Caki2 (cell line): ENCODE measurements at places on chromosomes 3 and 15.

- no peak for DNase-seq
Measured at GRCh38 chr3:162865466-162865865, 1368.9 kb downstream of the OTOL1 start.

GRCh38 chr3:67106874-67107273, 108.8 kb downstream of the KBTBD8 start:
- no peak for DNase-seq

GRCh38 chr3:100533176-100533575, 40.8 kb downstream of the TMEM45A start:
- DNase-seq = no peak

GRCh38 chr3:129002573-129003569, 1.8 kb downstream of the EFCC1 start:
- no peak for DNase-seq

DNA sequence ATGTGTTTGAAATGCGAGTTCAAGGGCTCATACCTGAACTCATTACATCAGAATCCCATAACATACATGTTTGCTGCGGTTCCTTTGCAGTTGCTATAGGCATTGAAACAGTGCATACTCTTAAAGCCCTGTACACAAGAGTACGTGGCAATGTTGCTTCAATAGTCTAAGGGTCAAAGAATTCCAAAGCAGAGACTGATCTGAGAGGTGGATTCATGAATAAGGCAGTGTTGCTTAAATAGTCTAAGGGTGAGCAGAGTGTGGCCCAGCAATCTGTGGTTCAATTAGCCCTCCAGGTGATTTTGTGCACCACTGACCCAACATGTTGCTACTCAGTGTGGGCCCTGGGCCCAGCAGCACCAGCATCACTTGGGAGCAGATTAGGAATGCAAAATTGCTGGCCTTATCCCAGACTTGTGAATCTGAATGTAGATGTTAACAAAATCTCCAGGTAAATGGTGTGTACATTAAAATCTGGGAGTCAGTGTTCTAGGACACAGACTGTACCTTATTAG, 314.7 kb upstream of the UMPS start:
- DNase-seq = no peak

DNA sequence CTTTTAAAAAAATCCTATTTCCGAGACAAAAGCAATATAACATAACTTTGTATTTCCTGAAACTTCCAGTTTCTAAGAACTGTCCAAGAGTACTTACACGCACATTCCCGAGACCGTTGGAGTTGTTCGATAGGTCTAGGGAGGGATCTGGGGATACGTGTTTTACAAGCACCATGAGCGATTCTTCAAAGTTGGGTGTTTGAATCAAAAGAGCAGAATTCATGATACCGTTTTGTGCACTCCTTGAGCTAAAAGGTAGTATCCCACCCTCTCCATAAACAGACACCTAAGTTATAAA, 700 bp upstream of the EDEM1 start:
- DNase-seq = no peak

- no peak for DNase-seq
Measured at GRCh38 chr3:24440760-24441464, 53.7 kb downstream of the THRB start.

DNA sequence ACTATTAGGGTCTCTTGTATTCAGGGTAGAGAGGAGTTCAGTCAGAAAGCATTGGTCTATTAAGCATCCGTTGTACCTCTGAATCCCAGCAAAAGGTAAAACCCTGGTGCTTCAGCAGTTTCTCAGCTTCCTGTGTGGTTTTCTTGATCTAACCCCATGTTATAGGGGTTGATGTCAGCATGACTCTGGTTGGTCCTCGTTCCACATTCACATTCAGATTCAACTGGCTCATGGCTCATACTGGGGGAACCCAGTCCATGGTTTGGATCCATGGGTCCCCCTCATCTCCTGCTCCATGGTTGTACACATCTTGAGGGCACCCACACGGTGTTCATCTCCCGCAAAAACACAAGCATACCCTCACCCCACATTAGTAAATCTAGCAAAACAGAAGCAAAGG, 47.7 kb upstream of the C2CD4B start:
- DNase-seq = no peak

DNA sequence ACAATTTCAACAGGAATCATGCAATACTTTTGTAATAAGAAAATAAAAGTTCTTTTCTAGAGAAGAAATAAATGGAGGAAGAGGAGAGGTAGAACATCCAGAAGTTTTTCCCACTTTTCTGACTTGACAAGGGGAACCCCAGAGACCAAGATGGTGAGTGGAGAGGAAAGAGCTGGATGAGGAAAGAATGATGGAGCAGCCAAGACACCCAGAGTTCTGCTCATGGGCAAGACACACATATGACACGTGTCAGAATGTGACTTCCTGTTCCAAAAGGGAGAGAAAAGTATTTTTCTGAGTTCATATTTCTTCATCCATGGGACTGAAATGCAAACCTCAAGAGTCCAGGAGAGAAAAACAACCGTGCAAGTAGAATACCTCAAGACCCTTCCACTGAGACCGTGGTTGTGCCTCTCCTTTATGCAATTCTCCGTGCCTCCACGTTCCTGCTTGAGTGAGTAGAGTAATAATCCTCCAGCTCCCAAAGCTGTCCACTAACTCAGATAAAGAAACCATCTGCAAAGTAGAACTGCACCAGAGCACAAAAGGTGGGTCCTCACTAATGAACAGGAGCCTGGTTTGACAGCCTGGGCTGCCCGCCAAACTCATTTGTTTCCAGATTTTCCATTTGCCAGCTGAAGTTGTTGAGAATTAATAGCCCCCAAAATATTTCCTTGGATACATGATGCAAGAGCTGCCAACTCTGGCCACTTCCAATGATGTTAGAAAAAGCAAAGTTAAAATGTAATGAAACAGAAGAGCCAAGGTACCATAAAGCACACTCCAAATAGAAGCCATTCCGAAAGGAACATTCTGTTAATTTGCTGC, 272.6 kb upstream of the IGF1R start:
- DNase-seq = no peak

GRCh38 chr15:67050062-67050461, 15.3 kb upstream of the SMAD3 start:
- no peak for DNase-seq

- no peak for DNase-seq
Measured at GRCh38 chr15:74180881-74181602, 7.5 kb downstream of the ISLR start.

- no peak for DNase-seq
Measured at GRCh38 chr3:15288331-15289035, 43.9 kb downstream of the SH3BP5 start.

DNA sequence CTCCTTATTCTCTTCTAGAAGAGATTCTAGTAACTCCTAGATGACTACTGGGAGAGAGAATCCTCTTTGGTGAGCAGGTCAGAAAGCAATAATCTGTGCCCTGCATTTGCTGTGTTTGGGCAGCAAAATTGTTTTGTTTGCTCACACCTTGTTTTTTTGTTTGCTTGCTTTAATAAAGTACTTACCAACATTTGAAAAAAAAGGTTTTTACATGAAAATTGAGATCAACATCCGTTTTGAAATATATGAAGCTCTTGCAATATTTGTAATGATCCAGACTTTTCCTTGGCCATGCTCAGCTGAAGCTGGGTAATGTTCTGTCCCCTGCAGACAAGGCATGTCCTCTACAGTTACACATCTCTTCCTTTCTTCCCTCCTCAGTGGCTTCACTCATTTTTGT, 62.2 kb downstream of the DIPK2A start:
- DNase-seq = no peak

GRCh38 chr3:63467392-63467791, 185.1 kb upstream of the SNTN start:
- no peak for DNase-seq

DNA sequence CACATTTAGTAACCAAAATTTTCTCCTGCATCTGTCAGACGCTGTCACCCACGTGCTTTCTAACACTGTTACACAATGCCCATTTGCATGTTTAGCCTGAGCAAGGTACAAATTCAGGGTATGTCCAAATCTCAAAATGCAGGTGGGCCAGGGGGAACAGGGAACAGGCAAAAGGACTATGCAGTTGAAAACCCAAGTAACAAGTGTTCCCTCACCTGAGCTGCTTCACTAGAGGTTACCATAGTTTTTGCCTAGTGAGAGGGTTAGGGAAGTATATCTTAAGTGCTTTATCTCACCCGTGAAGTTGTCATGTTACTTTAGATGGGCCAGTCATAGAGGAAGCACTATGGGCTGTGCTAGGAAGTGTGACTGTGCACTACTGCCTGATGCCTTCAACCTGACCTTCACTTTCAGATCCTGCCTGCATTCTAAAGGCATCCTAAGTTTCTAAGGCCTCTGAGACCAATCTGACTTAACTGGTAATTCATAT, 6.0 kb upstream of the TMEM87A start:
- no peak for DNase-seq

- no peak for DNase-seq
Measured at GRCh38 chr3:32816439-32817256, 1.1 kb upstream of the TRIM71 start.

DNA sequence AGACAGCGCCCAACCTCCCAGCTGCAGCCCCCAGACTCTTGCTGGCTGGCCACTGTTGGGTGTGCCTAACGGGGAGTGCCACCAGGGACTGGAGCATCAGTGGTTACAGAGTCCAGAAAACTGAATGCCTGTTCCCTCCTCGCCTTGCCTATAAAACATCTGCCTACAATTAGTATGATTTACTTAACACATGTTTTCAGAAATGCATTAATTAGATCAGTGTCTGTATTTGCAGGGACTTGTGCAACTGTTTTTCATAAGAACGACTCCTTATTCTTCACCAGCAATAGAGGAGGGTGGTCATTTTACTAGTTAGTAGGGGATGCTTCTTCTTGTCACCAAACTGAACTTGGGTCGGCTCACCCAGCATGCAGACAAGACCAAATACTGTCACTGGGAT, 248.7 kb downstream of the GABRG3 start:
- DNase-seq = no peak

DNA sequence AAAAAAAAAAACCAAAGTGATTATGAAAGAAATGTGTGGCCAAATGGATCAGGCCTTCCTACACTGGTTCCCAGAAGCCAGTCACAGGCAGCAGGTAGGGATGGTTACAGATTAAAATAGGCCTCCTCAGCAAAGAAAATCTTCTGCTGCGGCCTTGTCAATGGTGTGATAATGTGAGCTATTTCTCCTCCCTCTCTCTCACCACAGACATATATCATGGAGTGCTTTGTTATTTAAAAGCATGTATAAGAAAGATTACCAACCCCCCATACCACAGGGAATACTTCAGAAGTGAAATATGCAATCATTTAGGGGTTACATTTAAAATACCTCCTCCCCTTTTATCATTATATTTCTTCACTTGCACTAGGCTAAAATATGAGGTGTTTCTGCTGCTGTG, 32.2 kb upstream of the LRTM1 start:
- no peak for DNase-seq

DNA sequence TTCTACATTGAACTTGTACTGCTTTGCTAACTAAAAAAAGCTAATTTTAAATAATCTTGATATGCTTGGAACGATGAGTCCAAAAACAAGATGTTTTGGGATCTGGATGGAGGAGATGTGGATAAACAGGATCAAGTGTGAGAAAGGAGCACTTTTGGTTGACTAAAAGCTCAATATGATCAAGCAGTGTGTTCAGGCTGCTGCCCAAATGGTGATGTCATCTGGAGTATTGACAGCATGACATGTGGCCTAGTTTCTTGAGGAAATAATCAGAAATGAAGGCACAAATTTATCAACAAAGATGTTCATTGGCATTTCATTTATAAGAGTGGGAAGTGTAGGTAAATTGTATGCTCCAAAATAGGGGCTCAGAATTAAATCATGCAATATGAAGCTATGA, 161.2 kb downstream of the SOX2 start:
- no peak for DNase-seq

GRCh38 chr15:26223720-26224119, 360.6 kb upstream of the ATP10A start:
- DNase-seq = no peak

GRCh38 chr3:144187531-144188210, 216.0 kb downstream of the DIPK2A start:
- DNase-seq = no peak

DNA sequence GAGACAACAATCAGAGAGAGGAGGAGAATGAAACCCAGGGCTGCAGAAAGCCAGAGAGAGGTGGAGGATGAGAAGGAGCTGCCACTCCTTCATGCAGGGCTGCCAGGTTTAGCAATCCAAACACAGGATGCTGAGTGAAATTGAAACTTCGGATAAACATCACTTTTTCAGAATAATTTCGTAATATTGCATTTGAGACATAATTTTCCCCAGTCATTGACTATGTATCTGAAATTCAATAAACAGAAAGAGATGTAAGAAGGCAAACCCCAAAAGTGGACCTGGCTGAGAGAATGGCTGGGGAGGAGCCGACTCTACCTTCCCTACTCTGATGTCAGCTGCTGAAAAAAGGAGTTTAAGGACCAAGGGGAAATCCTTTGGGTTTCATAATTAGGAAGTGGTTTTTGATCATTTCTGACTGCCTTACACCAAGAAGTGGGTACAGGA, 33.8 kb downstream of the SLC9A9 start:
- DNase-seq = no peak

DNA sequence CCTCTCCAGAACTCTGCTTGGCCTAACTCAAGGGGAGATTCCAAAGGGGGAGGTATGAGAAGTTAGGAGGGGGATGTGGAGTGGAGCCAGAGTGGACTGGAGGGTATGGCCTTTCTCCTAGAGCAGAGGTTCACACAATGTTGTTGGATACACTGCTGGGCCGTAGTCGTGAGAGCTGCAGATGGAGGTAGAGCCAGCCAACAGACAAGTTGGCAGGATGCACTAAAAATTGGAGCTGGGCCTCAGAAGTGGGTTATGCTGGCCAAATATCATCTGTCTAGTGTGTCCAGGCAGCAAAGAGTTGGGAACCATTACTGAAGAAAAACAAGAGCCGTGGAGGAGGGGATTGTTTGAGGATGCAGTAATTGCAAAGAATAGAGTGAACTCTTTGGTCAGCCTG, 27.7 kb upstream of the LRRFIP2 start:
- DNase-seq = no peak

DNA sequence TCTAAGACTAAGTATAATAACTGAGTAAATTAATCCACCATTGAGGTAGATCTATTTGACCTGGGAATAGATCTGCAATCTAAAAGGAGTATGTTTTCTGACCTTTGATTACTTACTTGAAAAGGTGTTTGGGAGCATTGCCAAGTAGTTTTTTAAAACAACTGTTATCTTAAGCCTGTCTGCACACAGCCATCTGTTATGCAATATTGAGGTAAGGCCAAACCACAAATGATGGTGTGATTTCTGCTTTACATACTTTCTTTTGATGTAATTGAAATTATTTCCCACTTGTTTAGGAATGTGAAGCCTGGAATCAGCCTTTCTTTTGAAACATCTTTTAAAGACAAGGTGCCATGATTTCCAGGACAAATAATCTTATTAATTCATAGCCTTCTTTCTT, 274.0 kb downstream of the BBX start:
- no peak for DNase-seq
